ENCODE measurements at places on chromosomes 4 and X.

DNA sequence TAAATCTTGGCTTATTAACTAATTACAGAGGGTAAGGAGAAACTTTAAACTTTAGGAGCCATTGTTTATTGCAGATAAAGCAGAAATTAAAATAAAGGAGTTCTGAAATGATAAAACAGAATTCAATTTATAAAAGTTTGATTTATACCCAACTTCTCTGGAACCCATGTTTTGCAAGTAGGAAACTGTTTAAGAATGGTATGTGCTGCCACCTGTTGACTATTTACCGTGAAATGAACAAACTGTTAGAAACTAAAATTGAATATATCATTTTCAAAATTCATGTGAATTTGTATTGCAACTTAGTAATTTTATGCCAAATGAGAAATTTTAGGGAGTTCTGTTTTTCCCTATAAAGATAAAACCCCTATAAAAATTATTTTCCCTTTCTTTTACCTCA is 11.0 kb upstream of the TBC1D8B start:
- DNase-seq: no peak

- DNase-seq: peak; percentile 11
Measured at GRCh38 chrX:31038575-31039326, 33.1 kb downstream of the FTHL17 start.

DNA sequence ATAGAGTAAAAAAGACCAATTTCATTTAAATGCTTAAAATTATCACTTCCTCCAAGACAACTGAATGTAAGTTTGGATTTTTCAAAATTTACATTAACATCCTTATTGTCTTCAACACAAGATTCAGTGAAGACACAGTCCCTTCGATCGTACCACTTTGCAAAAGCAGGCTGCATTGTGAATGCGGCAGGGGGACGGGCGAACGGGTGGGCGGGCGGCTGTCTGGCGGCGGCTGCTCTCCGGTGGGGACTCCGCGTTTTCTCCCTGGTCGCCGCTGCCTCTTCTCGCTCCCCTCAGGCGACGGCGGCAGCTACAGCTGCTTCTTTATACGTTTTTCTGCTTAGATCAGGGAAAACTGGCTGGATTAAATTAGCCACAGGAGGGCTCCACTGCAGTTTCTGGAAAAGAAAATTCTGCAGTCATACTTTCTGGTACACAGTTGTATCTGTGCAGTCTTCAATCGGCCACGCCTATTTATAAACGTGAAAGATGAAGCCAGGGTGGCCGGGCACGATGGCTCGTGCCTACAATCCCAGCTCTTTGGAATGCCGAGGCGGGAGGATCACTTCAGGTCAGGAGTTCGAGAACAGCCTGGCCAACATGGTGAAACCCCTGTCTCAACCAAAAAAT is 33.9 kb upstream of the HPF1 start:
- no peak for DNase-seq

DNA sequence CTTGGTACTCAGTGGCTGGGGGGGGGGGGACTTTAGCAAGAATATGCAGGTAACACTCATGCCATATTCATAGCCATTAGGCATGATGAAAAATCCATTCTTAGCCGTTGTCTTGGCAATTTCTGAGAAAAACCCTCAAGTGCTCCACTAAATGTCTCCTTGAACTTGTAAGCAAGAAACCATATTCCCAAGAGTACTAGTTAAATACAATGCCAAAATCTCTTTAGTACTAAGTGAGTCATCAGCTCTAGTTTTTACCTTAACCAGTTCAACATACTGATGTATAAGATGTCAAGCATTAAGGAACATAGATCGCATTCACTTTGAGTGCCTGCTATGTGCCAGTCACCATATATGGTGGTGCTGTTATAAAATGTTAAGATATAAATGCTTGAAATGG is 27.5 kb downstream of the UBE2D3 start:
- no peak for DNase-seq

DNA sequence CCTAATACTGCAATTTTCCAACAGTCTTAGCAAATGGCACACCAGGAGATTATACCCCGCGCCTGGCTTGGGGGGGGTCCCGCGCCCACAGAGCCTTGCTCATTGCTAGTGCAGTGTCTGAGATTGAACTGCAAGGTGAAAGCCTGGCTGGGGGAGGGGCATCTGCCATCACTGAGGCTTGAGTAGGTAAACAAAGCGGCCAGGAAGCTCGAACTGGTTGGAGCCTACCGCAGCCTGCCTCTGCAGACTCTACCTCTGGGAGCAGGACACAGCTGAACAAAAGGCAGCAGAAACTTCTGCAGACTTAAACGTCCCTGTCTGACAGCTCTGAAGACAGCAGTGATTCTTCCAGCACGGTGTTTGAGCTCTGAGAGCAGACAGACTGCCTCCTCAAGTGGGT is 172.8 kb upstream of the NAP1L5 start:
- no peak for DNase-seq

GRCh38 chrX:14673236-14673635 is 143.9 kb downstream of the GLRA2 start:
- DNase-seq: no peak

DNA sequence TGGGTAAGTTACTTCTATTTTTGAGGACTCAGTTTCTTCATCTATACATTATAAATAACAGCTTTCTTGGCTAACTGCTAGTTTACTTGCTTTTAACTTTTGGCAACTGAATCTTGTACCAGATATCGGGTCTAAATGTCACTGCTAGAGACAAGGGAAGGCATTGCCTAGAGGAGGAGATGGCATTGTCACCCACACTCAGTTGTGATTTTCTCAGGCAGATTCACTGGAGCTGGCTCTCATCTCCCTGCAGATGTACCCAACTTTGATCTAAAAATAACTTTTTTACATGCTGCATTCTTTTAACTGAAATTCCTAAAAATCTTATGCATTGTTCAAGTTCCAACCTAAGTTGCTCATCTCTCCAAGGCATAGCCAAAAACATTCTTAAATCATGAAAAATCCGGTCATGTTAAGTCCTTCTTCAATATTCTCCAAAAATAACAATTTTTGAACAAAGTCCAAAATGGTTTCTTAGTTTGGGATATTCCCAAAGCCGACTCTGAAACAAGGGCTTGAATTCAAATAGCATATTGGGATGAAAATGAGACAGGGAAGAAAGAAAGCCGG is 469.0 kb upstream of the BOD1L1 start:
- DNase-seq: no peak

DNA sequence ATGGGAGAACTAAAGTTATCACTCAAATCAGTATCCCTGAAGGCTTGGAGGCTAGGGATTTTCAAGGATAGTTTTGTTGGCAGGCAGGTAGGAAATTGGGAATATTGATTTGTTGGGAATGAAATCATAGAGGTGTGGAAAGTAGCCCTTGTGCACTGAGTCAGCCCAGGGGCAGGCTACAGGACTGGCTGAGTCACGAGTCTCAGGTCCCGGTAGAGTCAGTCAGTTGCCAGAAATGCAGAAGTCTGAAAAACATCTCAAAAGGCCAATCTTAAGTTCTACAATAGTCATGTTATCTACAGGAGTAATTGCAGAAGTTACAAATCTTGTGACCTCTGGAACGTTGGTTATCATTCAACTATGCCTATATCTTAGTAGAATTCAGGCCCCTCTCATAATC is 153.1 kb downstream of the GC start:
- no peak for DNase-seq

- DNase-seq: no peak
Measured at GRCh38 chrX:7263961-7264360, 116.0 kb upstream of the PUDP start.

DNA sequence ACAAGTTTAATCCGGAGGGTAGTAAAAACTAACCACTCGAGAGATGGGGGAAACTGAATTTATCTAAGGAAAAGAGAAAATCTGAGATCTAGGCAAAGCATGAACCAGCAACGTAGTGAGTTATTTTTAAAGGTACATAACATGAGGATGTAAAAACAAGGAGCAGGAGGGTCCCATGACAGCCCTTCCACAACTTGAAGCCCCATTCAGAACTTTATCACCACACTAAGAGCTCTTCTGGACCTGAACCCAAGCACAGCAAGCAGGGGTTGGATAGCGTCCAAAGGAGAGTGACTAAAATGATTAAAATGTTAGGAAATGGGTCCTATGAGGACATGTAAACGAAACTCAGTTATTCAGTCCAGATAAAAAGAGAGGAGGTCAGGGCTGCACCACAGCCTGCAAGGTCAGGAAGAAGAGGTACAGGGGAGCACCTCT is 16.2 kb downstream of the SH3RF1 start:
- DNase-seq: no peak

- no peak for DNase-seq
Measured at GRCh38 chr4:11634283-11634682, 205.6 kb upstream of the HS3ST1 start.

DNA sequence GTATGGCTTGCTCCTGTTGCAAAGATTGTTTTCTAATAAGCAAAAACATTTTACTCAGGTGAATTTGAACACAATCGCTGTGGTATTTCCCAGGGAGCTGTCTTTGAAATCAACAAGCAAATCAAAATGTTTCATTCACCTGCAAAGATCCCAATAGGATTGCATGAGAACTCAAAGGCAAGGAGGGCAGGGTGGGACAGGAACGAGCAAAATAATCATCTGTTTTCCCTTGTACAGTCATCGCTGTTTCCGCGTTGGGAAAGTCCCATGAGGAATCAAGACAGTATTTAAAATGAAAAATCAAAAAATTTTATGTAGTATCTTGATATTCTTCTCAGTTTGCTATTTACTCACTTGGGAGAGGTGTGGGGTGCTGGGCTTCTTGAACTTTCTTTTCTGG is 198.8 kb downstream of the STIM2 start:
- no peak for DNase-seq

GRCh38 chr4:3613967-3614730 is 81.9 kb upstream of the LRPAP1 start:
- DNase-seq: no peak

- DNase-seq: no peak
Measured at GRCh38 chr4:6520978-6521377, 48.6 kb upstream of the PPP2R2C start.

DNA sequence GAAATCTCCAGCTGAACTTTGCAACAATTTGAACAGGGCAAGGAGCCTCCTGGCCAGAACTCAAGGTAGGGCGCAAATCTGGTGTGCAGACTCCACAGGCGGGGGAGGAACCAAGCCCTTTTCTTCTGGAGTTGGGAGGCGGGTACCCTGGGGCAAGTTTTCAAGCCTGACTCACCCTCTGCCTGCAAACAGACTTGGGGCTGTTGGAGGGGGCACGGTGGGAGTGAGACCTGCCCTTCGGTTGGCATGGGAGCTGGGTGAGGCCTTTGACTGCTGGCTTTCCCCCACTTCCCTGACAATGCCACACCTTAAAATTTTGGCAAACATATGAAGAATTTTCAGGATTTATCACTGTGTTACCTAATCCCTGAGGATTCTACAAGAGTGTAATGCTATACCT is 709.8 kb upstream of the DIAPH2 start:
- DNase-seq: no peak

GRCh38 chrX:106952988-106953387 is 32.8 kb downstream of the CLDN2 start:
- DNase-seq: no peak

GRCh38 chr4:173052439-173052838 is 116.2 kb upstream of the GALNT7 start:
- DNase-seq: no peak

GRCh38 chrX:134685668-134686067 is 27.4 kb upstream of the PLAC1 start:
- no peak for DNase-seq

- DNase-seq: no peak
Measured at GRCh38 chr4:68865188-68865638, 49.4 kb downstream of the UGT2B10 start.

DNA sequence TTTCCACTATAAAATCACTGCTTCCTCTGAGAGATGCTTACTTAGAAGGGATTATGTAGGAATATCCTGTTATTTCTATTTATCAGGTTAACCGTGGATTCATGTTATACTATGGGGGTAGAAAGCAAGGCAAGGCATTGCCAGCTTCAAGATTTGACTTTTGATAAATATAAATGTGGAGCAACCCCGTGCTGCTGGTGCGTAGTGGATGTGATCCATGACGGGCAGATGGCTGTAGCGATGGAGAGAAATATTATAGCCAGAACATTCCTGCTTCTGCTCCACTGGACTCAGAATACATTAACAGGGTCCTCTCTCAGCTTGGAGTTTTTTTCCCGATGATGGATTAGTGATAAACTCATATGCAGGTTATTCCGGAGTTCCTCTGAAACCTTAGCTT is 157.6 kb downstream of the TENM3 start:
- no peak for DNase-seq

DNA sequence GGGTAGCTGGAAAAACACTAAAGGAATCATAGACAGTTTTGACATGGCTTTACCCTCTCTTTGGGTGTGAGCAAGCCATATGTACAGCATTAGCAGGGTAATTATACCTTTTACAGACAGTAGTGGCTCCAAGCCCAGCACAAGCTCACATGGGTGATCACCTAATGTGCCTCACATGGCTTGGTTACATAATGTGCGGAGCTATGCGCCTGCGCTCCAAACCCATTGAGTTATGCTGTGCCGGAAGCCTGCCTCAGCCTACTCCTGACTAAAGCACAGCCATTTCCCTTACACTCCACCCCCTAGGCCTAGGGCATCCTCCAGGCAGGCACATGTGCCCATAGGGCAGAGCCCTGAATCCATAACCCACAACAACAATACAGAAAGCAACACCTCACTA is 6.5 kb upstream of the TSPAN5 start:
- DNase-seq: no peak

- DNase-seq: no peak
Measured at GRCh38 chrX:110001740-110002299, 1.1 kb upstream of the TMEM164 start.

- DNase-seq: no peak
Measured at GRCh38 chr4:168685136-168685809, 188.4 kb downstream of the PALLD start.

DNA sequence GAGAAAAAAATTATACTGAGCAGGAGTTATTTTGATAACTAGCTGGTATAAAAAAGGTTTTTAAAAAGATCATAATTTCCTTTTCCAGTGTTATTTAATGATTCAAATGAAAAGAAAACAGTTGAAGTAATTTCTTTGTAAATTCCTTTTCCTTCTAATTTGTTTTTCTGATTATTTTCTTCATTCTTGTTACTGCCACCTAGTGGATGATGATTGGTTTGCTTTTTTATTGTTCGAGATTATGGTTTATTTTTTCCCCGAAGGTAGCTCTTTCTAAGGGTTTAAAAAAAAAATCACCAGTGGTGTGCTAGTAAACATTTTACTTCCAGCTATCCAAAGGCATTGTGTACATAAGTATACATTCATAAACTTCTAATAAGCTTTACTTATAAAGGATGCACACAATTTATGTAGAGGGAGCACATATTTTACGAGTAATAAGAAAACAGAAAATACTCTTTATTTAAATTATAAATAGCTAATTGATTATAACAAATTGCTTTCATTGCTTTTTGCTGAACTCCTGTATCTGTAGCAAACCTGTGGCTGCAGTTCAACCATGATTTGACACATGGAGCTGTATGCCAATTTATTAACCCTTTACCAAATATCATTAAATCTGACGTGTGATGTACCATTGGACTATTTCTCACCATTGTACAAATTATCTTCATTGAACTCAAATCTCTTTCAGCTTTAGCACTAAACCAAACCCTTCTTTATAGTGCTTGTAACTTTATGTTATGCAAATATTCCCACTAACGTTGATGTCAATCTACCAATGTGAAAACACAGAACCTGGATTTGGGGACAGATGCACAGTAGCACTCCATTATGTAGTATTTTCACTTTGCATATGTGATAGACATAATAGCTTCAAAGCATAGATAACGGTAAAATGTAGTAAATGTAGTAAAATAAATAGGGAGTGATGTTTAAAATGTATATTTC is 97.8 kb upstream of the ANK2 start:
- no peak for DNase-seq

GRCh38 chr4:146835096-146835495 is 110.6 kb downstream of the TTC29 start:
- no peak for DNase-seq

- DNase-seq: no peak
Measured at GRCh38 chr4:92172203-92172602, 131.6 kb upstream of the GRID2 start.
